Effector memory CD4-positive, alpha-beta T cell (primary cell): ENCODE measurements at places on chromosomes 16 and 17.

DNA sequence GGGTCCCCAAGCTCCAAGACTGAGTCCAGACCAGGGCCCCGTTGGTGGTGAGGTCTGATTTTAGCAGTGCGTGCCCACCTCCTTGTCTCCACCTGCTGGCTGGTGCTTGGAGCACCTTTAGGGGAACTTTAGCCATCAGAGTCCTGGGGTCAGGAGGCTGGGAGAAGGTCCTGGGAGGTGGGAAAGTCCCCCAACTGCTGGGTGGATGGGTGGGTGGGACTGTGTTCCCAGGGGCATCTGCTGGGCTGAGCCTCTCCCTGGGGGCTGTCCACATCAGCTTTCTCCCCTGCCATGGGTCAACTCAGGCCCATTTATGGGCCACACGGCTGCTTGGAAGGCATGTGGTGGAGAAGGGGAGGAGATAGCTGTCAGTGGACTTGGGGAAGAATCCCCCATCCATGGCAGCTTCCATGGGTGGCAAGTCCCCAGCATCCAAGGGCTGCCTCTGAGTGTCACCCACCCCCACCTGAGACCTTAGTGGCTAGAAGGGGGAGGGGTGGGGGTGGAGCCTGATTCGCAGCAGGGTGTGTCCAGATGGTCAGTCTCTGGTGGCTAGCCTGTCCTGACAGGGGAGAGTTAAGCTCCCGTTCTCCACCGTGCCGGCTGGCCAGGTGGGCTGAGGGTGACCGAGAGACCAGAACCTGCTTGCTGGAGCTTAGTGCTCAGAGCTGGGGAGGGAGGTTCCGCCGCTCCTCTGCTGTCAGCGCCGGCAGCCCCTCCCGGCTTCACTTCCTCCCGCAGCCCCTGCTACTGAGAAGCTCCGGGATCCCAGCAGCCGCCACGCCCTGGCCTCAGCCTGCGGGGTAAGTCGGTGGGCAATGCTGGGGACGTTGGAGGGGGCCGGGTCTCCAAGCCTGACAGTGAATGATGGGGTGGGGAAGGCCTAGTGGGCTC, at the start of gene TRPV2:
TRPV2 (plus strand) TSS at position 541 of the 894 bp plus-strand sequence. CDS start 2,098 bp downstream, outside the sequence.
- no peak for DNase-seq

GRCh38 chr17:44362949-44363612, 572 bp downstream of the FAM171A2 start:
- no peak for DNase-seq

DNA sequence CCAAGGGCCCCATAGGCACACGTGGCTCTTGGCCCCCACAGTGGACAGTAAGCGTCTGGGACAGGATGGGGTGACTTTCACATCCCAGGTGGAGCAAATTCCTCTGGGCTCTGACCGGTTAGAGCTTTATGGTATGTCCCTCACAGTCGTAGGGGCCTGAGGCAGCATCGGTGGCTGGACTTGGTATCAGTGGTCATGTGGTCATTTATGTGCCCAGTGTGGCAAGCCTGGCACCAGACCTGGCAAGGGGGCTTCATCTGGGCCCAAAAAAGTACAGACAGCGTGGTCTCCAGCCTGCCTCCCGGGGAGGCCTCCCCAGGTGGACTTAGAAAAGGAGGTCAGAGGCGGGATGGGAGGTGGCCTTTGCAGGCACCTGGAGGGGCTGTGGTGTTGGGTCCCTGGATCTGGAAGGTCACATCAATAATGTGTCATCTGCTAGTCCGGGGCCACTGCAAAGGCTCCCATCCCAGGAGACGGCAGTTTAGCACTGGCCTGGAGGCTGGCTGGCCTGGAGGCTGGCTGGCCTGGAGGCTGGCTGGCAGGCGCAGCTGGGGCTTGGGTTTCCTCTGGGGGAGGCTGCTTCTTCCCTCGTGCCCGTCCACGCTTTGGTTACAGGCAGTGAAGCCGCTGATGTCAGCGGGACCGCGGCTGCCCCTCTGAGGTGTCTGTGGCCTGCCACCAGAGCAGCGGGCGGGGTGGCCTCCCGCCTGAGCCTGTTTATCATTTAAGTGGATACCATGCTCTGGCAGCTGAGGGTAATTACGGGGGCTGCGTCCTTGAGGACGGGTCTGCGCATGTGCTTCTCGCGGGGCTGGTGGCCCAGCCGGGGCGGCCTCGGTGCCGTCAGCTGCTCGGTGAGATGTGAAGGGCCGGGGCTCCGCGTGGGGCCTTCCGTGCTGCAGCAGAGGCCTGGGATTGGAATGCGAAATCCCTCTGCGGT, 20.7 kb upstream of the CBX4 start:
- DNase-seq, result no peak

- no peak for DNase-seq
Measured at GRCh38 chr16:84633622-84634021, 14.7 kb upstream of the KLHL36 start.

DNA sequence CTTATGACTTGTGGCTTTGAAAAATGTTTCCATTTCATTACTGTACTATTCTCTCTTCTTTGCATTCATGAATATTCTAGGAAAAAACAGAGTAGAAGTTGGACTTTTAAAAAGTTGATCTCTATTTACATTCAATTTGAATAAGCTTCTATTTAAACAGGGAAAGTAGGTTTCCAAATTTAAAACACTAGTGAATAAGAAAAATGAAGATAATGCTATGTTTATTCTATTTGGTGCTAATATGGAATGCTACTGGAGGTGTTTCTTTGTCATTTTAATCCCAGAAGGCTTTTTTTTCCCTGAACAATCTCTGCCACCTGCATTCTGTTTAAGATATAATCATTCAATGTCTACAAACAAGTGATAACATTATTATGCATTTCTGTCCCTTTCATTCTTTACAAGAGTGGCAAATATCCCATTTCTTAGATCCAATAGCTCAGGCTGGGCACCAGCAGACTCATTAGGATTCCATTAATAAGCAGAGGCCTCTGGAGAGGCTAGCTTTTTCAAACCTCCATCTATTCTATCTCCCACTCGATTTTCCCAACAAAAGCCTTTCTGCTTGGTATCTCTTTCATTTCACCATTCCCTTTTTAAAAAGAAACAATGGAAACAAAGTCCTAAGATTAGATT, 1001.6 kb upstream of the CDH8 start:
- DNase-seq, result no peak

- DNase-seq, result no peak
Measured at GRCh38 chr17:12759090-12759489, 30.2 kb upstream of the ARHGAP44 start.

GRCh38 chr17:47847341-47848197, 3.4 kb downstream of the SP6 start:
- no peak for DNase-seq

DNA sequence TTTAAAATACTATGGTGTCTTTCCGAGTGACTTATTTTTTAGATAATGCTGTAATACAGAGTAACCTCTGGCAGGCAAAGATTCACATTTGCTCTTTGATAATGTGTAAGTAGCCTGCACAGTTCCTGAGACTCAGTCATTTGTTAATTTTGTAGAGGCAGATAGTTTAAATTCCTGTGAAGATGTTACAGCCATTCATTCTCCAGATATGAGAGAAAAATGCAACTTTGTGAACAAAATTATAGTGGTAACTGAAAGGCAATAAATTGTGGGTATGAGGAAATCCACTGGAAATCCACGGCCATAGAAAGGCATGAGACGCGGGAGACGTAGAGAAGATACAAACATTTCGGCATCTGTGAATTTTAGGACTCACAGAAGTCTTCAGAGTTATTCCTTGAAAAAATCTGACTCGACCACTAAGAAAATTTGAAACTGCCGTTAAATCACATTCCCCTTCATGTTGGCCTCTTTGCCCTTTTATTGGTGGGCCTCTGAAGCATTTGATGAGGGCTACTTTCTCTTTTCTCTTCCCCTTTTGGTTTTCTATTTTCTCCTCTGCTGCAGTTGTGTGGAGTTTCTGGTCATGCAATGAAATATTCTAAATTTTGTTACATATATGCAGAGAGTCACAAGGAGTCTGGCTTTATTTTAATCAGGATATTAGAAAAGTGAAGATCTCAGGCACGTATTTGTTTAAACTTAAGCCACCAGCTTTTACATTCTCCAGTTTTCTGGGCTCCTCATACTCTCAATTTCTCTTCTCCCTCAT, 18.8 kb downstream of the HS3ST3A1 start:
- no peak for DNase-seq

GRCh38 chr17:47630614-47631013, 19.1 kb upstream of the KPNB1 start:
- DNase-seq, result no peak

DNA sequence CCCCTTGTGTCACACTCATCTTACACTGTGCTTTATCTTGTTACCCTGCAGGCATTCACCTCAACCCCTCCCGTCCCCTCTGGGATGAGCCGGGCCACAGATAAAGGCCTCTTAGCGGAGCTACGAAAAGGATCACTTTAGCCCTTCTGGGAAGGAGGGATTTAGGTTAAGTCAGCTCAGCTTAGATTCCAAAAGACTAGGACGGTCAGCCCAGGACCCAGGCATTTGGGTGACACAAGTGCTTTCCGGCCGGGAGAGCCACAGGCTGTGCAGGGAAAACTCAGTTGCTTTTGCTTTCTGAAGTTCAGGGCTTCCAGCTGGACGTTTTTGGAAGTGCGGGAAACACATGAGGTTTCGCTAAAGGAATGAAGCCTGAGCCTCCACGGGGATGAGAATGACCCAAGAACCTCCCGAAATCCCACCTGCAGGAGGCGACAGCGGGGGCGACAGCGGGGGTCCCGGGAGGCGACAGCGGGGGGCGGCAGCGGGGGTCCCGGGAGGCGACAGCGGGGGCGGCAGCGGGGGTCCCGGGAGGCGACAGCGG, 11.6 kb upstream of the METRNL start:
- DNase-seq, result no peak

DNA sequence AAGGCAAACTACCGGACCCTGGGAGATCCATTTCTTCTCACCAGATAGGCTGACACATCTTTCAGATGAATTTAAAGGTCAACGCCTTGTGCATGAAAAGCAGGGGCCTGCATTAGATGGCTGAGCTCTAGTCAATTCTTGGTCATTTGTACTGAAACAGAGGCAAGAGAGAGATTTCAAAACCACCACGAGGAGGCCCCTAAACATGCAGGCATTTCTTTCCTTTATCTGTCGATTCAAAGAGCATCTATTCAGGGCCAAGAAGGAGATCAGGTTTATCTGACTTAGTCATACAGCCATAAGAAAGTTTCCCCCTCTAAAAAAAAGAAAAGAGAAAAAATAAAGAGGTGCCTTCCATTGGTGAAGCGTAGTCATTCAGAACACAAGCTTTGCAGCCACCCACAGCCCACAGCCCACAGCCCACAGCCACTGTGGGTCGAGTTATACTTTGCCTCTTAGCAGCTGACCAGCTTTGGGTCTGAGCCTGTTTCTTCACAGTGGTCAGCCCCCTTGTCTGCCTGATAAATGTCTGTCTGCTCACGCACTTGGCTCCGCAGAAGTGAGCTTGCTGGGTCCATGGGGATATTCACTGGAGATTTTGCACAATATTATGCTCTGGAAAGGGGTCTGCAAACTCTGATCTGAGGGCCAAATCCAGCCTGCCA, 207.5 kb downstream of the CDH13 start:
- no peak for DNase-seq

- no peak for DNase-seq
Measured at GRCh38 chr17:64091571-64091970, 38.4 kb downstream of the ERN1 start.

GRCh38 chr16:57801098-57801808, 1.0 kb downstream of the KIFC3 start:
- no peak for DNase-seq

- no peak for DNase-seq
Measured at GRCh38 chr16:14378131-14378551, 251.9 kb downstream of the PARN start.

- DNase-seq, result no peak
Measured at GRCh38 chr17:61461967-61462718, 9.9 kb downstream of the TBX4 start.

- peak; percentile 25 for DNase-seq
Measured at GRCh38 chr17:31310260-31310659, 3.6 kb downstream of the EVI2B start.

- no peak for DNase-seq
Measured at GRCh38 chr16:86747761-86748160, 169.4 kb downstream of the FOXL1 start.

DNA sequence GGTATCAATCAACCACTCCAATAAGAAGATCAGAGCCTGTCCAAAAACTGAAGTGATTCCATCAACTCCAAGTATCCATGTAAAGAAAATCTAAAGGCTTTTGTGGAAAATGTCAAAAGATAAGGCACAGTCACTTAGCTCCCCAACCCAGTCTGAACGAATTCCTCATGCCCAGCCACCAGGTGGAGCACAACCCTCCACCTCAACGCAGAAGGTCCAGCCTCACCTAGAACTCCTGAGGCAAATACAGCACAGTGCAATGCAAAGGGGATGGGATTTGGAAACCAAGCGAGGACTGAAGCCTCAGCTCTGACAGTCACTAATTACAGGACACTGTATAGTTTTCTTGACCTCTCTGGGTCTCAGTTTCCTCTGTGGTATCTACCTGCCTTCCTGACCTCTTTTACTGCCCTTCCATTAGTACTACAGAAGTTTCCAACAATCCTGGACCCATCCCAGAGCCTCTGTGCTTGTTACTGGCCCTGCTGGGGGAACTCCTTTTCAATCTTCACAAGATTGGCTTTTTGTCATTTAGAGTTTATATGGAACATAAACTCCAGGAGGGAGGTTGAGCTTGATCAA, 2.0 kb downstream of the NCBP3 start:
- DNase-seq, result no peak

GRCh38 chr17:65029605-65030336, 26.8 kb downstream of the GNA13 start:
- no peak for DNase-seq

DNA sequence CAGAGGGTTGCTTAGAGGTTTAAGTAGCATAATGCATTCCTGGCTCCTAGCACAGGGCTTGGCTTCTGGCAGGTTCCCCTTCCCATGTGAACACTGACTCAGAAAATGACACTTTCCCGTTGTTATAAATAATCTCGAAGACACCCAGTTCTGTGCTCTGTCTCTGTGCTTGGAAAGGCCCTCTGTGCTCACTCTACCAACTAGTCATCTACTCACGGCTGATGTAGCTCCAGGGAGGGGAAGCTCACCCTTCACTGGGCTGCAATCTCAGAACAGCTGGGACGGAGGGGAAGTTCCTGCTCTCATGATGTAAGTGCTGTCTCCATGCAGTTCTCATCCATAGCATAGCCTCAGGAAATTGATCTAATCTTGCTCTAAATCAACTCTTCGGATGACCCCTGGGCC, 230.5 kb upstream of the ASIC2 start:
- no peak for DNase-seq

- DNase-seq, result no peak
Measured at GRCh38 chr17:15947271-15947670, 2.3 kb downstream of the ADORA2B start.

DNA sequence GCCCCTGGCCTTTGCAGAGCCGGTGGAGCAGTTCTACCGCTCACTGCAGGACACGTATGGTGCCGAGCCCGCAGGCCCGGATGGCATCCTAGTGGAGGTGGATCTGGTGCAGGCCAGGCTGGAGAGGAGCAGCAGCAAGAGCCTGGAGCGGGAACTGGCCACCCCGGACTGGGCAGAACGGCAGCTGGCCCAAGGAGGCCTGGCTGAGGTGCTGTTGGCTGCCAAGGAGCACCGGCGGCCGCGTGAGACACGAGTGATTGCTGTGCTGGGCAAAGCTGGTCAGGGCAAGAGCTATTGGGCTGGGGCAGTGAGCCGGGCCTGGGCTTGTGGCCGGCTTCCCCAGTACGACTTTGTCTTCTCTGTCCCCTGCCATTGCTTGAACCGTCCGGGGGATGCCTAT, 29.5 kb downstream of the CIITA start:
- no peak for DNase-seq
